Activated CD4-positive, alpha-beta T cell treated with anti-CD3 and anti-CD28 coated beads, Interleukin-2, amount 50 U/mL, for 4 hours (primary cell): ENCODE measurements at places on chromosomes 16 and 17.

- DNase-seq = no peak
Observed at GRCh38 chr17:61593426-61593825, 2.4 kb upstream of the NACA2 start.

GRCh38 chr17:65727246-65727645 is 165.8 kb upstream of the AXIN2 start:
- DNase-seq = no peak

GRCh38 chr17:81888105-81888987 is 3.0 kb downstream of the ALYREF start:
- DNase-seq = no peak

DNA sequence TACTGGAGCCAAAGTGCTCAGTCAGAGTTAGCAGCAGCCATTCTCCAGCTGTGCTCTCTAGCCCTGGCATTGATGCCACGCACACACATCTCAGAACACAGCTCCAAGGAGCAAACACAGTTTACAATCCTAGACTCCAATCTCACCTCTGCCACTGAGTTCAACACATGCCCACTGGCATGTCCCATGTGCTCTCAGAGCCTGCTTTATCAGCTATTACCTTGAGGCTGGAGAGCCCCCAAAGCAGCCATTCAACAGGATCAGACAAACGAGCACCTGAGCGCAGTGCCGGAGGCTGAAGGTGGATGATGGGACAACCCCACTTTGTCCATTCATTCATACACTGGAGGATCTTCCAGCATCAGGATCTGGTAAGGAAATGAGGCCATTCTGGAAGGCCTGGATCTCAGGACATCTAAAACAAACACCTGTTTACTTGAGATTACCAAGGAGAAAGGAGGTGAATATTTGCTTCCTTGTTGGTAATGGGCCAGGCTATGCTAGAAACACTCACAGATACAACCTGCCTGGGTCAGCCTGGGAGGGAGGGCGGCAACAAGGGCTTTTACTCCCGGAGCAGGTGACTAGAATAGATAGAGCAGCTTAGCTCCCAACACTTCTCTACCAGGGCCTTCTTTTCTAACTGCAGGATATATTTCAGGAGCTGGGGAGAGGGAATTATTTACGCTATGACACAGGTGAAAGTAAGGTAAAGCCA is 25.4 kb downstream of the RANBP10 start:
- no peak for DNase-seq

GRCh38 chr17:83005639-83006038 is 73.8 kb upstream of the METRNL start:
- DNase-seq = no peak
